Naive thymus-derived CD4-positive, alpha-beta T cell (primary cell): ENCODE measurements at places on chromosomes 1 and 21.
A peak's percentile ranks its signal among the peaks of the same experiment; 100 is the strongest.

DNA sequence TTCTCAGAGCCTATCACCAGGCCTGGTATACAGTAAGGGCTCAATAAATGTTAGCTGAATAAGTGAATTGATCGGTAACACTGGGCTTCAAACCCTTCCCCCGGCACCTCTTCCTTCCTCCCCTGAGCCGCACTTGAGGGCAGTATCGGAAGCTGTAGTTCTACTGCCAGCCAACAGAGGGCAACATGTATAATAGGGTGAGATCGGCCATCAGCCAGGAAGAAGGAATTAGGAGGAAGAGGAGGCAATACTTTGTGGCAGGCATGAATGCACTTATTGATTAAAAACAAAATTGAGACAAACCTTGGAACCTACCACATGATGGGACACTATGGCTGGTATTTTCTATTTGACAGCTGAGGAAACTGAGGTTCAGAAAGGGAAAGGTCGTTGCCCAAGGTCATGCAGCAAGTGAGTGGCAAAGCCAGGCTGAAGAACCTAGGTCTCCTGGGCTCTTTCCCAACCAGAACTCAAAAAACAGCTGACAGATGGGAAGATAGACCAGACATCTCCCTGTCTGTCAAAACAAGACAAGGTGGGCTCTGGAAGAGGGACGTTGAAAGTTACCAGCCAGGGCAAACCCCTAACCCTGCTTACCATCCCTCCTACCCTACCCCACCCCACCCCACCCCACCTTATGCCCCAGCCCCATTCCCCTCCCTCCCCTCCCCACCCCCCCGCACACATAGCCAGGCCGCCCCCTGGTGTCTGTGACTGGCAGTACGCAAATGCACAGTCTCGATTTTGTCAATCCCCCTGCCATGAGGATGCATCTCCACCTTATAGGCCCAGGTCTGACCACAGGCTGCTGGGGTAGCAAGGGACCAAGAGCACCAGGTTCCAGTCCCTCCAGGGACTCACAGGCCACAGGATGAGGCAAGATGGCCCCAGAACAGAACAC is 107.3 kb upstream of the RUNX3 start:
- peaks cover 57% of the 10 kb centered on the region for H3K4me1 ChIP-seq
- no peaks in the 10 kb centered on the region for H3K27me3 ChIP-seq
- no peak overlapping the region for H3K4me3 ChIP-seq
- no peaks in the 10 kb centered on the region for H3K36me3 ChIP-seq

GRCh38 chr1:225780134-225780533 is 2.5 kb downstream of the SRP9 start:
- DNase-seq = no peak
- peak overlapping the region; percentile 14 for H3K4me3 ChIP-seq
- H3K27ac ChIP-seq = peak overlapping the region; percentile 26
- no peaks in the 10 kb centered on the region for H3K27me3 ChIP-seq
- H3K36me3 ChIP-seq = peaks cover 15% of the 10 kb centered on the region

DNA sequence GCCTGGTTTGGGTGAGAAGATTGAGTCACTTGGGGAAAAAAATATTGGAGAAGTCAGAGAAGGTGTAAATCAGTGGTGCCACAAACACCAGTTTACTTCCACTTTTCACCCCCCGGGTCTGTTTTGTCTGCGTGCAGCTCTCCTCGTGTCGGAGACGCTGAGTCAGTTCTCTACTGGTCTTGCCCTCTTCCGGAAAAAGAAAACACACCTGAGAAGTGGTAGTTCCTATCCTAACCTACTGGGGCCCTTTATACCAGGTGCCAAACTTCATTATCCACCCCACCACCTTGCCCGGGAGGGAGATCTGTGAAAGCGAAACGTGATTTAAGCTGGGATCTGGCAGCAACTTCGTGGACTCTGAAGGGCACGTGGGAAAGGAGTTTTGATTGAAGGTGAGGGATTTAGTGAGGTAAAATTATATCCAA is 855 bp upstream of the IVNS1ABP start:
- peak overlapping the region; percentile 65 for H3K4me3 ChIP-seq
- peaks cover 9% of the 10 kb centered on the region for H3K36me3 ChIP-seq
- DNase-seq = peak; percentile 70
- peak overlapping the region; percentile 99 for H3K27ac ChIP-seq
- H3K27me3 ChIP-seq = no peaks in the 10 kb centered on the region

DNA sequence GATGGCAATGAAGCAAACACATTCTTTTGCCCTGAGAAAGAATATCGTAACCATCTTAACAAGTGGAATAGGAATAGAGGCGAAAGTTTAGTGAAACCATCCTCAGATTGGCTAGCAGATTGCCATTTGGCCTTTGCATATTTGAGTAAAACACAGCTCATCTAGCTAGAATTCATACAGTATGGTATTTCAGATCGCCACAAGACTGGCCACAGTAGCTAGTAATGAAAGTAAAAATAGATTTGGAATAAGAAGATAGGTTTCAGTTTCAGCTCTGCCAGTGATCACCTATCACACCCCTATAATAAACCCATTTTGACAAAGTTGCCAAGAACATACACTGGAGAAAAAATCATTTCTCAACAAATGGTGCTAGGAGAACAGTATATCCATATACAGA is 294.9 kb downstream of the LRRIQ3 start:
- H3K4me3 ChIP-seq = no peak overlapping the region
- no peak overlapping the region for H3K27ac ChIP-seq
- no peaks in the 10 kb centered on the region for H3K4me1 ChIP-seq
- H3K36me3 ChIP-seq = no peaks in the 10 kb centered on the region
- DNase-seq = no peak

DNA sequence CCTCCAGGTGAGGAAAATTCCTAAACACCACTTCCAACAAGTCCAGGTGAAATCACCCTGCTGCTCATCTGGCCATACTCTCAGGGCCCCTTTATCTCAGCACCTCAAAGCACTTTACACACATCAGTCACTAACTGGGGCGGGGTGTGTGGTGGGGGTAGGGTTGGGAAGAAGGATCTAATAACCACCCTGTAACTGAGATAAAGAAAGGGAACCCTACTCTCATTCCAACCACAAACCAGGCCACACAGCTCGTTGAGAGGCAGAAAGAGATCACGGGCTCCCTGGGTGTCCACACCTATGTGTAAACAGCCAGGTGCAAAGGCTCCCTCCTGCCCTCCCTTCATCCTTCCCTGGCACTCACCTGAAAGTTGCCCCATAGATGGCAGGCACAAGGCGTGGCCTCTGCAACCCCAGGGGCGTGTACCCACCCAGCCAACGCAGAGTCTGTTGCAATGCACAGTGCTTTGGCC is 20.4 kb downstream of the GPR161 start:
- no peaks in the 10 kb centered on the region for H3K4me1 ChIP-seq
- H3K27ac ChIP-seq = no peak overlapping the region
- H3K4me3 ChIP-seq = no peak overlapping the region
- no peaks in the 10 kb centered on the region for H3K36me3 ChIP-seq
- DNase-seq = no peak

- no peak overlapping the region for H3K4me3 ChIP-seq
- peaks cover 20% of the 10 kb centered on the region for H3K4me1 ChIP-seq
- no peak overlapping the region for H3K27ac ChIP-seq
- DNase-seq = no peak
These were observed 3.1 kb upstream of the CD1A start for GRCh38 chr1:158251163-158251562.

GRCh38 chr1:187122566-187122965 is 293.8 kb downstream of the PLA2G4A start:
- H3K27ac ChIP-seq = no peak overlapping the region
- H3K36me3 ChIP-seq = no peaks in the 10 kb centered on the region
- DNase-seq = no peak
- H3K4me1 ChIP-seq = no peaks in the 10 kb centered on the region
- no peak overlapping the region for H3K4me3 ChIP-seq

DNA sequence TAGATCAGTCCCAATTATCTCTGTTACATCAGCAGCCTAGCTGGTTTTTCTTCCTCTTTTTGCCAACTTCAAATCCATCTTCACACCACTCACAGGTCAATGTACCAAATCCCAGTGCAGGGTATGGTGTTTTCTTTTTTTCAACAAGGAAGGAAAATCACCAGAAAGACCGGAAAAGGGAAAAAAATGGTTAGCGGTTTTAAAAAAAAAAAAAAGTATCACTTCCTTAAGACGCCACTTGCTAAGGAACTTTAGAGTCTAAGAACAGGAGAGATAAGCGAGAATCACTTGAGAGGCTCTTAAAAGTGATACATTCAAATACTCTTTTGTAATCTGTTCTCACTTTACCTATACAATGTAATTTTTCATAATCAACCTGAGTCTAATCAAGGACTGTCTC is 3.1 kb upstream of the OR10J1 start:
- no peak for DNase-seq
- H3K36me3 ChIP-seq = no peaks in the 10 kb centered on the region
- H3K27me3 ChIP-seq = no peaks in the 10 kb centered on the region

GRCh38 chr21:39048574-39048973 is 134.7 kb downstream of the PSMG1 start:
- H3K4me3 ChIP-seq = no peak overlapping the region
- no peak overlapping the region for H3K27ac ChIP-seq
- H3K36me3 ChIP-seq = no peaks in the 10 kb centered on the region
- DNase-seq = no peak
- no peaks in the 10 kb centered on the region for H3K4me1 ChIP-seq

GRCh38 chr21:38989379-38989744 is 183.6 kb downstream of the ETS2 start:
- no peaks in the 10 kb centered on the region for H3K36me3 ChIP-seq
- no peak overlapping the region for H3K27ac ChIP-seq
- no peak for DNase-seq
- H3K27me3 ChIP-seq = no peaks in the 10 kb centered on the region

GRCh38 chr1:53401813-53402745 is 57.1 kb upstream of the DMRTB1 start:
- H3K27ac ChIP-seq = no peak overlapping the region
- no peaks in the 10 kb centered on the region for H3K4me1 ChIP-seq
- H3K36me3 ChIP-seq = no peaks in the 10 kb centered on the region
- no peaks in the 10 kb centered on the region for H3K27me3 ChIP-seq
- DNase-seq = no peak
- no peak overlapping the region for H3K4me3 ChIP-seq

DNA sequence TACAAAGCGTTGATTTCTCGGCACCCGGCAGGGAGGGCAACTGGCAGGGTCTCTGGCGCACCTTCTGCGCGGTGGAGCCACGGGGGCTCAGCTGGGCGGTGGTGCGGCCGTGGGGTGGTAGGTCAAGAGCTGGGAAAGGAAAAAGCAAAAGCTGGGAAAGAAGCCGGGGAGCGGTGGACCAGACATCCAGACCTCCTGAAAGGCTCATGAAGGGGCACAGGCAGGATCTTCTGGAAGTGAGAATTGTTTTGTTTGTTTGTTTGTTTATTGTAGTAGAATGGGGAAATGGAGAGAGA is 7.2 kb upstream of the RNU1-1 start:
- H3K27ac ChIP-seq = no peak overlapping the region
- no peaks in the 10 kb centered on the region for H3K27me3 ChIP-seq
- no peaks in the 10 kb centered on the region for H3K4me1 ChIP-seq

DNA sequence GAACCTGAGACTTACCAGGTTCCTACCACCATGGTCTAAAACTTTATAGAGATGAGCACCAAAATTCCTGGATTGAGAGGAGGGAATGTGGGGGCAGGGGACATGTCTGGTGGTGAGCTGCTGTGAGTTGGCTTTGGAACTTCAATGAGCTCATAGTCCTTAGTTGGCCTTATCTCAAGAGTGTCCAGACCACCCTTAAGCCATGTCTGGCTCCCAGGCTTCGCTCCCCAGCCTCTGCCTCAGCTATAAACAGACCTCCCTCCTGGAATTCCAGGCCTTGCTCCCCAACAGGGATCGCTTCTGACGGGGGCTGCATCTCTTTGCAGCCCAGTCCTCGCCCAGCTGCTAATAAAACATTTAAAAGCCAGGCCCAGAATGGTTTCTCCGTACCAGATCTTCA is 19.5 kb downstream of the ATF3 start:
- H3K36me3 ChIP-seq = no peaks in the 10 kb centered on the region
- no peak overlapping the region for H3K27ac ChIP-seq
- no peak overlapping the region for H3K4me3 ChIP-seq
- no peaks in the 10 kb centered on the region for H3K27me3 ChIP-seq
- DNase-seq = no peak

GRCh38 chr1:40384413-40384762 is 10.9 kb downstream of the SMAP2 start:
- peak overlapping the region; percentile 44 for H3K4me3 ChIP-seq
- peak overlapping the region; percentile 99 for H3K27ac ChIP-seq
- no peaks in the 10 kb centered on the region for H3K27me3 ChIP-seq
- peaks cover 84% of the 10 kb centered on the region for H3K4me1 ChIP-seq

GRCh38 chr1:89739013-89739843 is 81.6 kb upstream of the LRRC8D start:
- H3K4me1 ChIP-seq = peaks cover 5% of the 10 kb centered on the region
- no peaks in the 10 kb centered on the region for H3K36me3 ChIP-seq
- H3K4me3 ChIP-seq = no peak overlapping the region
- no peaks in the 10 kb centered on the region for H3K27me3 ChIP-seq

DNA sequence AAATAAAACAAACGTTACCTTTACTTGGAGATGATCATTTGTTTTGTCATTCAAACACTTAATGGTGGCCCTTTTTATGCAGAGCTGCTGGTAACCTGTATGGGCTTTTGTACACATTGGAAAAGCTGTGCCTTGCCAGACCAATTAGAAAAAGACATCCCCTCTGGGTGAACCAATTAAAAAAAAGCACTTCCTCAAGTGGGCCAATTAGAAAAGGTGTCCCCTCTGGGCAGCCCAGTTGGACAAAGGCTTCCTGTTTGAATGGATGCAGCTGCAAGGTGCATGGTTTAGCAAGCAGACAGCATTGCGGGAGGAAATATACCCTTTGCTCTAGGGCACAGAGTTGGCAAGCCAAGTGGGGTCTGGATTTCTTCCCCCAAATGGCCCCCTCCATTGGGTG is 21.6 kb downstream of the HUNK start:
- DNase-seq = no peak
- H3K27ac ChIP-seq = no peak overlapping the region
- H3K36me3 ChIP-seq = no peaks in the 10 kb centered on the region
- H3K27me3 ChIP-seq = no peaks in the 10 kb centered on the region

- no peak for DNase-seq
- no peak overlapping the region for H3K4me3 ChIP-seq
- no peaks in the 10 kb centered on the region for H3K4me1 ChIP-seq
These were observed 26.4 kb downstream of the GIPC2 start for GRCh38 chr1:78072216-78072615.

GRCh38 chr1:6724517-6725141 is 23.0 kb upstream of the DNAJC11 start:
- no peaks in the 10 kb centered on the region for H3K36me3 ChIP-seq
- H3K4me3 ChIP-seq = no peak overlapping the region
- H3K27me3 ChIP-seq = no peaks in the 10 kb centered on the region
- H3K27ac ChIP-seq = no peak overlapping the region
- DNase-seq = no peak

- no peaks in the 10 kb centered on the region for H3K27me3 ChIP-seq
- peaks cover 41% of the 10 kb centered on the region for H3K4me1 ChIP-seq
- no peaks in the 10 kb centered on the region for H3K36me3 ChIP-seq
- DNase-seq = no peak
- H3K4me3 ChIP-seq = no peak overlapping the region
These were observed 137.2 kb downstream of the DHRS3 start for GRCh38 chr1:12480748-12481362.

DNA sequence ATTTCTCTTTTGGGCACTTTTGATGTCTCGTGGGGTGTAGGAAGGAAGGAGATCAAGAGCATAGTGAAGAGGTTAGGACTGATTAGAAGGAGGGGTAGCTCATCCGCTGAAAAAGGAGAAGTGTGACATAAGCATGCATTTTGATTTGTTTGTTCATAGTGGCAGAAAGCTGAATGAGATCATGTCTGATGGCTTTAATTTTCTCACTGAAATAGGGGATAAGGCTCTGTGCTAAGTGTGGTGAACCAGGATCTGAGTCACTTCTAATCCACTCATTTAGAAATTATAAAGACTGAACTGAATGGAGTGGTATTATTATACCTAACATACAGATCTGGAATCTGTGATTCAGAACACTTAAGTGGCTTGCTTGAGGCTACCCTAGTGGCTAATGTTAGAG is 344.5 kb downstream of the PDE4B start:
- no peak for DNase-seq
- no peak overlapping the region for H3K4me3 ChIP-seq
- H3K36me3 ChIP-seq = no peaks in the 10 kb centered on the region
- no peaks in the 10 kb centered on the region for H3K27me3 ChIP-seq
- no peaks in the 10 kb centered on the region for H3K4me1 ChIP-seq
